Thyroid gland (tissue), 4 donors: ENCODE measurements at places on chromosomes 16 and 17. TPM values are rescaled to one million over a fixed set of nuclear protein-coding genes. Genes with fewer than 3 reads are reported as not detected.
A peak's percentile ranks its signal among the peaks of the same experiment; 100 is the strongest.

DNA sequence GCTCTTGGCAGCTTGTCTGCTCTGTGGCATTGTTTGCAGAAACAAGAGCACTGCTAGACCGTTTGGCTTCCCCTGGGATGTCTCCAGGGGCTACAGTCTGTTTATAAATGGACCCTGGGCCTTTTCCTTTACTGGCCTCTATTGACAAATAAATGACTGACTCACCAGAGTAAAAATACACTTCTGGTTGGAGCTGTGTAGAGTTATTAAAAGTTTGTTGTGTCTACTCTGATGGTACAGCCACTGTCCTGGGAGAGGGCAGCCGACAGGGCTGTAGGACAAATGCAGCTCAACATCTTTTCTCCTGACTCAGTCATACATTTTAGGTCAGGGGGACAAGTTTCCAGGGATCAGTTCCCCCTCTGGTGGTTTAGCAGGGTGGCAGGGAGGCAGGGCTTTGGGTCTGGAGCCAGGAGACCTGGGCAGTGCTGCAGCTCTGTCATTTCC is 30.0 kb downstream of the FOXL1 start:
- H3K4me3 ChIP-seq, result no peak overlapping the region
- no peak overlapping the region for H3K27ac ChIP-seq
- no peak for DNase-seq
- H3K4me1 ChIP-seq, result no peaks in the 10 kb centered on the region
- H3K36me3 ChIP-seq, result no peaks in the 10 kb centered on the region
- no peaks in the 10 kb centered on the region for H3K27me3 ChIP-seq

- H3K27ac ChIP-seq, result no peak overlapping the region
- no peak overlapping the region for H3K4me3 ChIP-seq
- no peaks in the 10 kb centered on the region for H3K27me3 ChIP-seq
- no peak for DNase-seq
- H3K36me3 ChIP-seq, result no peaks in the 10 kb centered on the region
Measured at GRCh38 chr16:24273508-24274182, 17.5 kb downstream of the CACNG3 start.

DNA sequence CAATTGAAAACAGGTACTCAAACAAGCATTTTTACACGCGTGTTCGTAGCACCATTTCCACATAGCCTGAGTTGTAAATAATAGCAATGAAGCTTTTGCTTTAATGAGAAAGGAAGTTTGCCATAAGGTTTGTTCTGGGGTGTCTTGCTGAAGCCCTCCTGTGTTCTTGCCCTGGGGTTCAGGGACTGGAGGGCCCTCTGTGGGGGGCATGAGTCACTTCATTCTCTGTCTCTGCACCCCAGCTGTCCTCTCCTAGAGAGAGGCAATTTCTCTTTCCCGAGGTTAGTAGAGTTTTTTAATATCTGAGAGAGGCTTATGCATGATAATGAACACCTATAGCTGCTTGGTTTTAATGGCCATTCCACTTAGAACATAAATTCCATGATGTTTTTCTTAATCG is 9.6 kb downstream of the AFMID start:
- H3K27me3 ChIP-seq, result no peaks in the 10 kb centered on the region
- H3K27ac ChIP-seq, result peak overlapping the region; percentile 89
- H3K4me3 ChIP-seq, result no peak overlapping the region
- no peak for DNase-seq
- peaks cover 6% of the 10 kb centered on the region for H3K4me1 ChIP-seq

DNA sequence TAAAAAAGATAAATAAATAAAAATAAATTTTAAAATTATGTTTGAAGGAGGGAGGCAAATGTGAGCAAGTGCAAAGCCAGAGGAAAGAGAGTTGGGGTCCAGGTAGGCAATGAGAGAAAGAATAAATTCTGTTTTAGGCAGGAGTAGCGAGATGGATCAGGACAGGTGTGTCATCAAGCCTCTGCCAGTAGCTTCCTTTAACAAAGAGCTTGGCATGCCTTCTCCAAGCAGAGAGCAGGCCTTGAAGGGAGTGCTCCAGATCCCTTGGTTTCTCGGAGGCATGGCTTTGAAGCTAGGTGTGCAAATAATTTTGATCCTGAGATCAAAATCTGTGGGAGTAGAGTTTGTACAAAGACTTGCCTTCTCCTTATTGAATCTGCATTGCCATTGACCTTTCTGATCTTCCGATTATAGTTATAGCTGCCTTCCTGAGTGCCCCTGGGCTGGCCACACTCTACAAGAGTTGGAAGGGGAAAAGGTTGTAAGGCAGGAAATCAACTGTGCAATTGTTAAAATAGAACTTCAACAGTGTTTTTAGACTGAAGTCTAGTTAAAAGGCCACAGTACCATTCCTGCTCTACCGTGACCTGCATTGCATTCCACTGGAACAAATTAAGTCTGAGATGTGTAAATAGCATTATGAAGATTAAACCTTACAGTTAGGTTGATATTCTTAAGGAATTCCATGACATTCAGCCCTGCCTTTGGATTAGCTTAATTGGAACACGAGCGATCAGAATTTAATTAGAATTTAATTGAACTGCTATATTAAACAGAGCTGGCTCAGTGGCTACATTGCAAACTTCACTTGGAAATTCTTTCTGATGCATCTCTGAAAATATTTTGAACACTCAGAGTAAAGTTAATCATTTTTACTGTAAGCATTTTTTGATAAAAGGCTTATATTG is 33.7 kb downstream of the IQCK start:
- DNase-seq, result no peak
- H3K36me3 ChIP-seq, result no peaks in the 10 kb centered on the region
- H3K4me1 ChIP-seq, result peaks cover 49% of the 10 kb centered on the region
- no peak overlapping the region for H3K4me3 ChIP-seq
- H3K27me3 ChIP-seq, result no peaks in the 10 kb centered on the region

- H3K27ac ChIP-seq, result peak overlapping the region; percentile 47
- H3K4me1 ChIP-seq, result no peaks in the 10 kb centered on the region
- no peaks in the 10 kb centered on the region for H3K27me3 ChIP-seq
Measured at GRCh38 chr16:27312580-27313421, 973 bp upstream of the IL4R start.

DNA sequence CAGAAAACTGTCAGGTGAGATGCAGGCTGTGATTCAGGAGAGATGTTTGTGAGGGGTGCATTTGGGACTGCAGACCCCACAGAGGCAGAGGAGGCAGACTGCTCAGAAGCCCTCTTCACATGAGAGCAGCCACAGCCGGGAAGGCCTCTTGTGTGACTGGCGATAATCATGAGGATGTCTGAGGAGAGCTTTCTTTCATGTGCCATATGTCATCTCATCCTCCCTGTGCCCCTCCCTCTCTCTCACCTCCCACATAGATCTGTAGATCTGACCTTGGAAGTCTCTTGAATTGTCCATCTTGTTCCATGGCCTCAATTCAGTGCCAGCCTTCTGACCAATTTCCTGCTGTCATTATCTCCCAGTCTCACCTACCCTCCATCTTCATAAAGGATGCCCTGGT is 50.5 kb downstream of the EPN2 start:
- no peaks in the 10 kb centered on the region for H3K27me3 ChIP-seq
- no peak for DNase-seq
- no peak overlapping the region for H3K27ac ChIP-seq
- no peak overlapping the region for H3K4me3 ChIP-seq

GRCh38 chr16:78298986-78299385 is 199.5 kb downstream of the WWOX start:
- H3K27me3 ChIP-seq, result no peaks in the 10 kb centered on the region
- no peaks in the 10 kb centered on the region for H3K36me3 ChIP-seq
- no peak overlapping the region for H3K27ac ChIP-seq
- DNase-seq, result no peak

DNA sequence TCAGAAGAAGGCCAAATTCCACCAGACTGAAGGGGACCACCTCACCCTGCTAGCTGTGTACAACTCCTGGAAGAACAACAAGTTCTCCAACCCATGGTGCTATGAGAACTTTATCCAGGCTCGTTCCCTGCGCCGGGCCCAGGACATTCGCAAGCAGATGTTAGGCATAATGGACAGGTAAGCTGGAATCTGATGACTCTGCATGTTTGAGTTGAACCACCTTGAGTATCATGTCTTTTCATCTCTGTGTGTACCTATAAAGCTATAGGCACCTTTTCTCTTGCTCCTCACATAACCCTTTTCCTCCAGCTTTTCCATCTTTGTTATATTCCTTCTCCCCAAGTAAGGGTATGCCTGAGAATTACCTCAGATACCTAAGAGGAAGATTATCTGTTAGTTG is 24.8 kb downstream of the ETV4 start:
- H3K36me3 ChIP-seq, result peaks cover 82% of the 10 kb centered on the region
- no peak overlapping the region for H3K4me3 ChIP-seq
- no peak for DNase-seq
- no peak overlapping the region for H3K27ac ChIP-seq
- no peaks in the 10 kb centered on the region for H3K27me3 ChIP-seq
- H3K4me1 ChIP-seq, result no peaks in the 10 kb centered on the region

GRCh38 chr17:50026837-50027171 is 29.1 kb upstream of the ITGA3 start:
- no peak overlapping the region for H3K27ac ChIP-seq
- H3K4me1 ChIP-seq, result peaks cover 28% of the 10 kb centered on the region
- peak; percentile 90 for DNase-seq
- no peak overlapping the region for H3K4me3 ChIP-seq
- H3K27me3 ChIP-seq, result no peaks in the 10 kb centered on the region

SYT17 gene
- total RNA-seq, result 2.8 TPM

NUPR1 gene
- total RNA-seq, result 1,103 TPM

CACNG3 gene
- not detected for total RNA-seq
